Thoracic aorta endothelial cell (primary cell): ENCODE measurements at places on chromosomes 4 and X. TPM values are rescaled to one million over a fixed set of nuclear protein-coding genes. Genes with fewer than 3 reads are reported as not detected.

The RBMXL3 gene
- not detected in 2 replicates for total RNA-seq

The HMX1 gene
- total RNA-seq: not detected in 2 replicates

The RTL5 gene
- 0.14 and 0.40 TPM in 2 replicates for total RNA-seq

The RASL11B gene
- not detected in 2 replicates for total RNA-seq

The CHST7 gene
- 20.1 and 23.0 TPM in 2 replicates for total RNA-seq

The GAB3 gene
- total RNA-seq: 4.1 and 4.7 TPM in 2 replicates

The SCML2 gene
- 2.7 and 4.4 TPM in 2 replicates for total RNA-seq

The TCP11X2 gene
- total RNA-seq: not detected in 2 replicates

The GPR143 gene
- total RNA-seq: 2.7 and 3.3 TPM in 2 replicates

The RNF128 gene
- total RNA-seq: not detected in 2 replicates
